ENCODE measurements at places on chromosomes 12 and 14.

DNA sequence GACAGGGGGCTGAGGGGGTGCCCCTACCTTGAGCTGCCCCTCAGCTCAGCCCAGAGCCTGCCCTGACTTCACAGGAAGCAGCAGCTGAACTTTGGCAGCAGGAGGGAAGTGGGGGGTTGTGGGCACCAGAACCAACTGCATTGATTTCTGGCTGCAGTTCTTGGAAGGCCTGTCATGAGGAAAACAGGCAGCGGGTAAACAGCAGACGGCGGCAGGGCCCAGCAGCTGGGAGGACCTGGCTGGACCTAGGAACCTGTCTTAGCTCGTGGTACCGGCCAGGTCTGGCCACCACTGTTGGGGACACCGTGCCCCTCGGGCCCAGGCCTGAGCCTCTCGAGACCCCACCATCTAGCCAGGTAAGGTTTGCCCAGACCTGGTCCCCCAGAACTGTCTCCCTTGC is 154.2 kb upstream of the MYL2 start:
- no peak for DNase-seq

DNA sequence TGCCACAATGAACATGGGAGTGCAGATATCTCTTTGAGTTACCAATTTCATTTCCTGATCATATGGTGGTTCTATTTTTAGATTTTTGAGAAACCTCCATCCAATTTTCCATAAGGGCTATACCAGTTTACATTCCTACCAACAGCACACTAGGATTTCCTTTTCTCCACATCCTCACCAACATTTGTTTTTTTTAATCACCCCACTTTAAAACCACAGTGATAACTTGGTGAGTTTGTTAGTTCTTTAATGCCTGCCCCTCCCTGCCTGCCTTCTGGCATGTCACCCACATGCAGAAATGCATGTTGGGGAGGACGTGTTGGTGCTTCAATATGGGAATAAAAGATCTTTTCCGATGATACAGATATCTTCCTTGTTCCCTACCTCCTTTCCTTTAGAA is 167.9 kb downstream of the CAND1 start:
- no peak for DNase-seq

- no peak for DNase-seq
Measured at GRCh38 chr14:33777681-33778080, 173.2 kb downstream of the EGLN3 start.

GRCh38 chr12:49274396-49275069 is 9.7 kb downstream of the TUBA1C start:
- DNase-seq: no peak

DNA sequence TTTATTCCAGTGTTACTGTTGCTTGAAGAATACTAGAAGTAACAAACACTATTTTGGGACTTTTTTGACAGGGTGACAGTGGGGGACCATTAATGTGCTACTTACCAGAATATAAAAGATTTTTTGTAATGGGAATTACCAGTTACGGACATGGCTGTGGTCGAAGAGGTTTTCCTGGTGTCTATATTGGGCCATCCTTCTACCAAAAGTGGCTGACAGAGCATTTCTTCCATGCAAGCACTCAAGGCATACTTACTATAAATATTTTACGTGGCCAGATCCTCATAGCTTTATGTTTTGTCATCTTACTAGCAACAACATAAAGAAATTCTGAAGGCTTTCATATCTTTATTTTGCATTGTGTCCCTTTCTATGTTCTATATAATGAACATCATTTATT is 44.5 kb downstream of the TMPRSS12 start:
- DNase-seq: no peak

GRCh38 chr14:100045642-100046344 is 19.4 kb upstream of the EVL start:
- no peak for DNase-seq

- peak; percentile 81 for DNase-seq
Measured at GRCh38 chr12:108773798-108774788, 42.8 kb upstream of the CORO1C start.

- no peak for DNase-seq
Measured at GRCh38 chr12:69527506-69528272, 57.5 kb downstream of the FRS2 start.

- no peak for DNase-seq
Measured at GRCh38 chr12:108712165-108712924, 19.0 kb downstream of the CORO1C start.
